CD8-positive, alpha-beta T cell (primary cell): ENCODE measurements at places on chromosomes 6 and 20.

GRCh38 chr6:170174771-170175643, 115.9 kb downstream of the DLL1 start:
- DNase-seq, result peak; percentile 44

- DNase-seq, result no peak
Measured at GRCh38 chr20:35561671-35562070, 19.8 kb downstream of the ERGIC3 start.

GRCh38 chr20:55172310-55173002, 697.1 kb downstream of the DOK5 start:
- no peak for DNase-seq

DNA sequence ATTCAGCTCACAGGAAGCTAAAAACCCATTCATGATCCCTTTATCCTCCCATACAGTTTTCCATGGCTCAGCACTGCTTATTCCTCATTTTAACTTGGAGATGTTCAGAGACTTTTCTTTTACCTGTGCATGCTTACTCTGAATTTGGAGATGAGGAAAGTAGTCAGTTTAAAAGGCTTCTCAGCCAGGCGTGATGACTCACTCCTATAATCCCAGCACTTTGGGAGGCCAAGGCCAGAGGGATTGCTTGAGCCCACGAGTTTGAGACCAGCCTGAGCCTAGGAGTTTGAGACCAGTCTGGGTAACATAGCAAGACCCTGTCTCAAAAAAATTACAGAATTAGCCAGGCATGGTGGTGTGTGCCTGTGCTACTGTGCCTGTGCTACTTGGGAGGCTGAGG, 30.3 kb upstream of the TMEM217 start:
- DNase-seq, result no peak

DNA sequence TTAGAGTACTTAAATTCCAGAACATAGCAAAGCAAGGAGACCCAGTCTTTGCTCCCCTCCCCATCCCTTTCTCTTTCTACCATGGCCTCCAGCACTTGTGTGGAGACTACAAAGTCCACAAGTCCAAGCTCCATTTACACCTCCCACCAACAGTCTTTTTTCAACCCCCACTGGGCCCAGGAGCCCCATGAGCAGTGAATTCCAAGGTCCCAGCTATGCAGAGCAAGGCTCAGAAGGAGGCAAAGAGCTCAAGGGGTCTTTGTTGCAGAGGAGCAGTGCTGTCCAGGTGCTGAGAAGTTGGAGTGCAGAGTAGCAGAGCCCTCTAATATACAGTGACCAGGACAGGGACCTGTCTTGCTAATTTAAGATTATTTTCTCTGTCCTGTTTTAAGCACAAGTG, 9.0 kb downstream of the PAK5 start:
- no peak for DNase-seq

GRCh38 chr20:9040863-9041524, 27.9 kb upstream of the PLCB4 start:
- DNase-seq, result no peak
